ENCODE measurements at places on chromosomes 7 and 10.
A peak's percentile ranks its signal among the peaks of the same experiment; 100 is the strongest.

DNA sequence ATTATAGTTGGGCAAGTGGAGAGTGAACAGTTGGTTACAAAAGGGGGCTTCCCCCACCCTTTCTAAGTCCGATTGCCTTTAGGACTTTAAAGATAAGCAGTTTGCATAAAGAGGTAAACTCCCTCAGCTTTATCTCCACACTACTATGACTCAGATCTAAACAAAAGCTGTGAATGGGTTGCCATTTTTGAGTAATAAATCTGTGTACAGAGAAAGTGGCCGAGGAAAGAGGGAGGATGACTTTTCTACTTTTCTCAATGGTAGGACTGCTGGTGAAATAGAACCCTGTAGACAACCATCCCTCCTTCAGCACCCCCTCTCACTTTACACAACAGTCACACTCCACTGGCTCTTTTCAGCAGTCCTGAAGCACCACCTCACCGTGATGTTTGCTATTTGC lies 71.2 kb downstream of the DNMBP start:
- DNase-seq: no peak

GRCh38 chr7:68581417-68581816 lies 1016.9 kb upstream of the AUTS2 start:
- no peak for DNase-seq

GRCh38 chr10:122417667-122418066 lies 36.8 kb upstream of the ARMS2 start:
- no peak for DNase-seq

DNA sequence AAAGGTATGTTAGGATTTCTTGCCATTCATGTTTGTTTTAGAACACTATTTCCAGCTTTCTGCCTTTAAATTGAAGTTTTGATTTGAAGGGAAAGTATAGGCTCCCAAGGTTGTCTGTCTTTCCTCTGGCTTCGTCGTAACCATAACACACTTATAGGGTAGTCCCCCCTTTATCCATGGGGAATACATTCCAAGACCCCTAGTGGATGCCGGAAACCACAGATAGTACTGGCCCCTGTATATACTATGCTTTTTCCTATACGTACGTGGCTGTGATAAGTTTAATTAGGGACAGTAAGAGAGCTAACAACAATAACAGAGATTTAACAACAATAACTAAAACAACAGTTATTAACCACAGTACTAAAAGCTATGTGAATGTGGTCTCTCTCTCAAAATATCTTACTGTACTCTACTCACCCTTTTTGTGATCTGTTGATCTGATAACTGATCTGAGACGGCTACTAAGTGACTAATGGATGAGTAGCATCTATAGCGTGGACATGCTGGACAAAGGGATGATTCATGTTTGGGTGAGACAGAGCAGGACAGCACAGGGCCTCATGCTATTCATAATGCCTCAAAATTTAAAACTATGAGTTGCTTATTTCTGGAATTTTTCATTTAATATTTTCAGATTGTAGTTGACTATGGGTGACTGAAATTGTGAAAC lies 273.1 kb downstream of the AUTS2 start:
- DNase-seq: no peak

DNA sequence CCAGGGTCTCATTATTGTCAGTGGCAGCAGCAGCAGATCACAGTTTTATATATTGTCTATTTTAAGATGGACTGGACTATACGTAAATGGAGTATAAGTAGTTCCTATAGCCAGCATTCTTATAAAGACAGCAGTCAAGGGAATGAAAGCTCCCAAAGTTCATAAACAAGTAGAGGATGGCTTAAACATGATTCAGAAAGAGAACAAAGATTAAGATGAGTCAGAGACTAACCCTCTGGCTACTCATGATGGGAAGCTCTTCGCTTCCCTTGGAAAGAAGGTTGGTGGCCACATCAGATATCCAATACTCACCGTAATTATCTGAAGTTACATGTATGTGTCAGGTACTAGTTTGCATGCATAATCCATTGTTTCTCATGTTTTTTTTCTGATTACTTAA lies 277.0 kb downstream of the INHBA start:
- DNase-seq: no peak

DNA sequence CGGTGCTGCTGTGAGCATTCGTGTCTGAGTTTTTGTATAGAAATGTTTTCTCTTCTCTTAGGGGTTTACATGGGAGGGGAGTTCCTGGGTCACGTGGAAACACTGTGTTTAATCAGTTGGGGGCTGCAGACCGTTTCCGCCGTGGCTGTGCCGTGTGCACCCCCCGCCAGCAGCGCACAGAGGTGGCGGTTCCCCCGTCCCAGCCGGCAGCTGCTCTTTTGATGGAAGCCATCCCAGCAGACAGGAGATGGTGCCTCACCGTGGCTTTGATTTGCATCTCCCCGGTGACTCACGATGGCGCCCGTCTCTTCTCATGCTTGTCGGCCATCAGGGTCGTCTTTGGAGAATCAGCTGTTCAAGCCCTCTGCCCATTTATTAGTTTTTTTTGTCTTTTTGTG lies 34.9 kb upstream of the FOXL3 start:
- DNase-seq: no peak

DNA sequence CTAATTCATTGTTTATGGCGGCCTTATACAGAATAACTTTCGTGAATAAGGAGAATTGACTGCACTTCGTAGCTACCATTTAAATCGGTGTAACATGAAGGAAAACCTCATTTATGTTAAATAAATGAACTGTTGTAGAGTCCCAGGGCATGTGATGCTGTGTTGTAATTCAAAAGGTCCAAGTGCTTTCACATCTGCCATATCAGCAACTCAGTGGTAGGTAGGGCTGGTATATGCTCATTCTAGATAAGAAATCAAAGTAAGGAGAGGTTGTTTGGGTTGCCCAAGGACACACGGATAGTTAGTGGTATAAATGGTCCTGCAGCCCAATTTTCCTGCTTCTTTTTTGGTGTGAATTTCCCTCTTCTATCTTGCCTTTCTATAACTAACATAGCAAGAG lies 15.8 kb downstream of the BBS9 start:
- no peak for DNase-seq

DNA sequence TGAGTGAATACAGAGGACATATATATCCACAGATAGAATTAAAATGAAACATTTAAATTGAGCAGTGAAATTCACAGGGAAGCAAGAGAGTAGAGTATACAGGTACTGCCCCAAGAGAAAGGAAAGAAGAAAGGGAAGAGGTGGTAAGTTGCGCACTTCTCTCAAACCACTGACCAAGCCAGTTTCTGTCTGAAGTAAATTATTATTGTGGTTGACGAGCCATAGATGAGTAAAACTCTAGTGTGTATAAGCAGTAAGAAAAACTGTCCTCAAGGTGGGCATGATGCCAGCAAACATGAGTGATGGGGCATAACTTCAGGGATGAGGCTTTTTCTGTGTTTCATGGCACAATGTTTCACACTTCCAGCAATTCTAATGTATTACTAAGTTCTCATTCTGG lies 4.4 kb upstream of the BET1 start:
- no peak for DNase-seq

GRCh38 chr10:71753091-71753959 lies 20.0 kb downstream of the VSIR start:
- no peak for DNase-seq

- DNase-seq: peak; percentile 11
Measured at GRCh38 chr10:4136121-4136520, 351.1 kb upstream of the KLF6 start.

DNA sequence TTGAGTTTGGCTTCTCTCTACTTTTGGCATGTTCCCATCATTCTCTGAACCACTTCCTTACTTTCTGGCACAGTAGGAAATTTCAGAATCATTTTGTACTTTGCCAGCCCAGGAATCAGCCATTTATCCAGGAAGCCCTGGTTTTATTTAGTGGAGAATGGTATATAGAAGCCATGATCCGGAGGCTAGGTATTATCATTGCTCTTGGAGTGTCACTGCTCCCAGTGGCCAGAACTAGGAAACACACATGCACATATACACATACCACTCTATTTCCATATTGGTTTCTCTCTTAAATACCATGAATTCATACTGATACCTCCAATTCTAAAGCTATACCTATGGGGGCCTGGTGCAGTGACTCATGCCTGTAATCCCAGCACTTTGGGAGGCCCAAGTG lies 36.3 kb downstream of the SUFU start:
- no peak for DNase-seq

- no peak for DNase-seq
Measured at GRCh38 chr10:62186999-62187675, 81.5 kb downstream of the RTKN2 start.

DNA sequence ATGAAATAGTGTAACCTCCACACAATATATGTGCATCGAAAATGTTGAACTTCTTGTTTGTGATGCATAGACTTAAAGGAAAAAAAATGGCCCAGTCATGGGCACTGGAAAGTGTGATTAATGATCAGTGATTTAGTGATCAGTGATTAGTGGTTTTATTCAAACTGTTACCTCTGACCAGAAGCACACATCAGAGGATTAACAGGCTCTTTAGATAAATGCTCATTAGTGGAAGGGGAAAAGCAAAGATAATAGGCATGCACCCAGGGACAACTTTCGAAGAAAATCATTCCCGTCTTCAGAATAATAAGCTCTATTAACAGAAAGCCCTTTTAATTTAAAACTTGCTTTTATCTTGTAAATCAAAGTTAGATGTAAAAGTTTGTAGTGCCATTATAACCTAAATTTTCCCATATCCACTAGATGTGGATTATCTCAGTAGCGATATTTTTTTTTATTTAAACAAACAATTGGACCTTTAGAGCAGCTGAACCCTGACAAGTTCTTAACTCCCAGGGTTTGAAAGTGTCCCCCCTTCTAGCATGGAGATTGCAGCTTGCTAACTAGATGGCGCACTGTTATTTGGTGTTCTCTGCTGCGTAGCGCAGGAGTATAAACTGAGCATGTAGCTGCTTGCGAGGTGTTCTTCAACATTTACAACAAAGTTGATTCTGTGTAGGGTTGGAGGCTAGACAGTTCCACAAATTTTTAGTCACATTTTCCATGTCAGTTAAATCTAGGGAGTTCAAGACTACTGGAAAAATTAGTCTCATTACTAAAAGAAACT lies at the start of gene CREB5:
Gene CREB5, plus strand, starts transcription at position 643 of the 787 bp plus-strand sequence. CDS start 397 bp downstream, outside the sequence.
- no peak for DNase-seq

GRCh38 chr10:66180581-66181318 lies 745.1 kb upstream of the LRRTM3 start:
- DNase-seq: no peak

DNA sequence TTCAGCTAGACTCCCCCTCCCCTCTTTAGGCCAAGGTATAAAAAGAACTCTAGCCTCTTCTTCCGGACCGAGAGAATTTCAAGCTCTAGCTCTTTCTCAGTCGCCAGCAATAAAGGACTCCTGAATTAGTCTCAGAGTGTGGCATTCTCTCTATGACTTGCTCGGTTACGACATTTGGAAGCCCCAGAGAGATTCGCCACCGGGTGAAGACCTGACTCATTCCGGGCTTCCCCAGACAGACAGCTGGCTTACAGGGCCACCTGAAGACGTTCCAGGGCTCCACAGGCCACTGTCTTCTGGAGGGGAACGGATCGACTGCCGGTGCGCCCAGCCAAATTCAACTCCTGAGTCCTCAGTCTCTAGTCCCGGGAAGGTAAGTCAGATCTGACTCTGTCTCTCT lies at the start of gene AKR1B15:
Gene AKR1B15, plus strand, starts transcription at position 234 of the 400 bp plus-strand sequence. CDS start 15,510 bp downstream, outside the sequence.
- DNase-seq: no peak

DNA sequence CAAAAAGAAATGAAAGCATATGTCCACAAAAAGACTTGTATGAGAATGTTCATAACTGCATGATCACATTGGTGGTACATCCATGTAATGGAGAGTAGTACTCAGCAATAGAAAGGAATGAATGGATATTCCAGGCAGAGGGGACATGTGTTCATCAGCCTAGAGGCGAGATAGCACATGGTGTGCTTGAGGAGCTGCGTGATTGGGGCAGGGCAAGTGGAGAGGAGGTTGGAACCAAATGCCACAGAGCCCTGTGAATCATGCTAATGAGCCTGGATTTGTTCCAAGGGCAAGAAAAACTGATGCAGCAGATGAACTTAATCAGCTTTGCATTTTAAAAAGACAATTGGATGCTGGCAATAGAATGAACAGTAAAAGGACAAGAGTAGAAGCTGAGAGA lies 73.3 kb downstream of the C10orf90 start:
- no peak for DNase-seq

GRCh38 chr7:39845006-39845405 lies 105.0 kb upstream of the CDK13 start:
- DNase-seq: no peak

DNA sequence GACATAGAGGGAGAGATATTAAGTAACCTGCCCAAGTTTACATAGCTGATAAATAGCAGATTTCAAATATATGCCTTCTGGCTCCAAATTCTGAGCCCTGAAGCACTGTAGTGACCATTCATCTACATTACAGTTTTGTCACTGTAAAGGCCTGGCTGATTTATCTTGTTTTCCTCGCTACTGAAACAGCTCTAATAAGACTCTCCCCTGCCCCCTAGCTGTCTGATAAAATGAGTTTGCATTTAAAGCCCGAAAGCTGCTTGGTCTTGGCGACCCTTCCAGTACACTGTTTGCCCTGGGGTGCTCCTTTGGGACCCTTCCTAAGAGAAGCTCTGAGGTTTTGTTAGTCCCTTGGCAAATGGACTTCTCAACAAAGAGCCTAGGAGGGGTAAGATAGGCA lies 59.7 kb upstream of the RAB11FIP2 start:
- no peak for DNase-seq

- no peak for DNase-seq
Measured at GRCh38 chr10:119132521-119133345, 28.8 kb downstream of the DENND10 start.

- DNase-seq: no peak
Measured at GRCh38 chr7:110664803-110665202, 426.1 kb upstream of the LRRN3 start.

DNA sequence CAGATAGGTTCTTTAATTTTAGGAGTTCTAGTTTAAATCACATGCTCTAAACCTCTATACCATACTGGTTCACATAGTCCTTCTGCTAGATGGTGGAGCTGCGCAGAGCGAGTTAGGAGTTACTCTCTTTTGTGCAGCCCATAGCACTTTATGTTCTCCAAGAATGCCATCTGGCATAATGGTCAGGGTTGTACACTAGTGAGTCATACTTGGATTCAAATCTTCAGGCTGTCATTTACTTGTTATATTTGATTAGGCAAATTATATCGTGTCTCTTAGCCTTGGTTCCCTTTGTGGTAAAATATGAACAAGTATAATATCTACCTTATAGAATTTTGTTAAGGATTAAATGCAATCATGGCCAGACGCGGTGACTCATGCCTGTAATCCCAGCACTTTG lies 1078.3 kb downstream of the NRG3 start:
- DNase-seq: no peak

GRCh38 chr10:112366992-112367391 lies 6.9 kb upstream of the ACSL5 start:
- no peak for DNase-seq

DNA sequence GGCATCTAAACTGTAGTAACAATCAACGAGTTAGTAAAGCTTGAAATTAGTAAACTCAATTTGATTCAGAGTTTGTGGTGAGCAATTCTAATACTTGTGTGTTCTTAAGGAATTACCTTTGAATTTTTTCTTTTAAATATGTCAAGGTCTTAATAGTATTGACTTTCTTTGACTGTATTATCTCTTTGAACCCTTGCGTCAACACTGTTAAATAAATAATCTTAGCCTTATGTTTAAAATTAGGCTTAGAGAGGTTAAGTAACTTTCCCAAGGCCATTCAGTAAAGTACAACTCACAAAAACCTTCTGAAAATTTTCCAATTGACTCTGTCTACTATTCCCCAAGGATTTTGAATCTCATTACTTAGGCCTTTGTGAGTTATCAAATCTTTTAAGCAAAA lies 716.4 kb downstream of the NRG3 start:
- DNase-seq: no peak

GRCh38 chr10:113960617-113961181 lies 83.0 kb upstream of the ADRB1 start:
- peak; percentile 73 for DNase-seq

Measured in NK-92 treated with Interleukin-12 subunit alpha and Interleukin-12 subunit beta, amount 100 ng/mL, for 24 hours (cell line).